Sigmoid colon (tissue), 7 donors: ENCODE measurements at places on chromosomes 12 and 14.

DNA sequence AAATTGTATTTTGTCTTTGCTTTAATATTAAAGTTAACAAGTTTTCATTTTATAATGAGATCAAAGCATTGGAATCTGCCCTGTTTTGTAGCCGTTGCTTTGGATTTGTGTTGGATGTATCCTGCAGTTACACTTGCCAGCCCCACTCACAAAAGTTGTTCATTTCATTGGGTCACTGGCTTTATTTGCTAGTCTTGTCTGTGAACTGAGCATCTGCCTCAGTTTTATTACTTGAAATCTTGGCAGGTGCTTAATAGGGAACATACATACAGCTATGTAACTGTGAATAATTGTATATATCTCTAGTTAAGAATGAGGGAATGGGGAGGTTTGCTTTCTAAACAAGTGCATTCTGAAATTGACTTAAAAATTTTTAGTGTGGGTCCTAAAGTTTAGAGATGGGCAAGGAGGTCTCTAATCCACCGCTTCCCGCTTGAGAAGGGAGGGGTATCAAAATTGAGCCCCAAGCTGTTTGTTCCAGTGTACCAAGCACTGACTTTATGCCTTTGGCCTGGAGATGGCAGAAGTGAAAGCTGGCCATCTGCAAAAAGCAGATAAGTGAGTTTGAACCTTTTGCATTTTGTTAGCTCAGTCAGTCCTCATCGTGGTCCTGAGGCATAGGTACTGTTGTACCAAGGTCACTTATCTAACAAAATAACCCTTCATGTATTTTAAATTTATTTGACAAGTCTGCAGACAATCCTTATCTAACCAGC lies 9.3 kb downstream of the EIF5 start:
- DNase-seq = no peak

GRCh38 chr14:95564060-95564459 lies 29.2 kb downstream of the GLRX5 start:
- no peak for DNase-seq

GRCh38 chr12:27823038-27823437 lies 43.0 kb upstream of the MANSC4 start:
- DNase-seq = no peak

GRCh38 chr12:103690426-103690825 lies 103.4 kb downstream of the STAB2 start:
- DNase-seq = no peak

DNA sequence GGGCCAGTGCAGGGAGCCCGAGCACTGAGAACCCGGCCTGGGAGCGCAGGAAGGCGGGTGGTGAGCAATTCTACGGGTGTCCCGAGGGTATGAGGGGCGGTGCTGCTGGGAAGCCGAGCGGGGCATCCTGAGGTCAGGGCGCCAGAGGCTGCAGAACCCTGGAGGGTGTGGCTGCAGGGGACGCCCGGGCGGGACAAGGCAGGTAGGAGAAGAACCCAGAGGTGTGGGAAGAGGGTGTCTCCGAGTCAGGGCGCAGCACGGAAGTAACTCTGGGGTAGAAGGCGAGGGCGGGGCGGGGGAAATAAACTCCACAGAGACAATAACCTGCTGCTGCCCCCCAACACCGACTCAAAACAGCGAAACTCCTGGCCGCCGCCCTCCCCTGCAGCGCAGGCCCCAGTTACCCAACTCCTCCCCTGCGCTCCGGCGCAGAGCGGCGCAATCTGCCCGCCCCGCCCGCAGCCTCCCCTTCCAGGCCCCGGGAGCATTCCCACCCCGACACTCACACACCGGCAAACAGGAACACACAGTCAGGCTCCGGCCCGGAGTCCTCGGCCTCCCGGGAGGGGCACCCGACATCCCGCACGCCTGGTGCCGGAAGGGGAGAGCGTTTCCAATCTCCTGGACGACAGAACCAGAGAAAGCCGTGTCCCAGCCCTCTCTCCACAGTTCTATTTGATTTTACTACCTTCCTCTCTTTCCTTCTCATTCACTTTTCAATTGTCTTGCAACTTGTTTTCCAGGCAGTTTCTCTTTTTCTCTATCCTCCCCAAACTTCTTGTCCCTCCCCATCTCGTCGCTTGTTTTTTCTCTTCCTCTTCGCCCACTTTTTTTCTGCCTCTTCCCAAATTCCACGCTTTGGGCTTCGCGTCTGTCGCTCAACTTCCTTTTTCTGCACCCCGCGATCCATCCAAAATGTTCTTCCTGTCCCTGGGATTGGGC lies 2.4 kb downstream of the HRK start:
- no peak for DNase-seq

- DNase-seq = no peak
These were observed 51.2 kb downstream of the TEAD4 start for GRCh38 chr12:3010214-3010930.

GRCh38 chr14:80768646-80769045 lies 172.9 kb downstream of the CEP128 start:
- DNase-seq = no peak
